ENCODE measurements at places on chromosomes 5 and 9.
A peak's percentile ranks its signal among the peaks of the same experiment; 100 is the strongest.

DNA sequence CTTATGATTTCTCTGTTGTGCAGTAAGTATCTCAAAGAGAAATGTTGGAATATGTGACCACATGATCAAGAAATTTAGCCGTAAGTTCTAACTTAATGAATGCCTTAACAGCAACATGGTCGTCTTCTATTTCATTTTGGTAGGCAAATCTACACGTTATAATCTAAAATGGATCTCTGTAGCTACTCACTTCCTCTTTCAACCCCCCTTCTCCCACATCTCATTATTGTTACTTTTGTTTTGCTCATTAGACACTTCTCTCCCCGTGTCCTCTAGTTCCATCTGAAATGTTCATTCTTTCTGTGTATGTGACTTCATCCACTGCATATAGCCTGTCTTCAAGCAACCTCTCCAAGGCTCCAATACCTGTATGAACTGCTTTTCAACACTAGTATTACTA, 27.1 kb upstream of the LPAR1 start:
- no peak for DNase-seq

- DNase-seq = no peak
Measured at GRCh38 chr5:128962211-128962610, 3.1 kb upstream of the SLC27A6 start.

GRCh38 chr9:20314981-20315380, 307.3 kb downstream of the MLLT3 start:
- DNase-seq = no peak

DNA sequence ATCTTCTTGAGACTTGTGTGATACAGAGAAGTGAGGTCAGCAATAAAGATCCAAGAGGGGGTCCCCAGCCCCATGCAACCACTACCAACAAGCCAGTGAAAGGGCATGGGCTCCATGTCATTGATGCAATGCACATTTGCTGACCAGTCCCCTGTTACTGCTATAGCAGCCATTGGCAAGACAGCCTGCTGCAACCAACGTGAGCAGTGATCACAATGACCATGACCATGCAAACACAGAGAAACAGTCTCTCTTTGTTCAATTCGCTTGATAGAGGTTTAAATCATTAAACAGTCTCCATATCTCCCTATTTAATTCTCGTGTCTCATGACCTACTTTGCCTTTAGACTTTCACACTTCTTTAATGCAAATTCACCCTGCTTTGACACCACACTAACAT, 30.0 kb upstream of the FOXB2 start:
- DNase-seq = no peak

DNA sequence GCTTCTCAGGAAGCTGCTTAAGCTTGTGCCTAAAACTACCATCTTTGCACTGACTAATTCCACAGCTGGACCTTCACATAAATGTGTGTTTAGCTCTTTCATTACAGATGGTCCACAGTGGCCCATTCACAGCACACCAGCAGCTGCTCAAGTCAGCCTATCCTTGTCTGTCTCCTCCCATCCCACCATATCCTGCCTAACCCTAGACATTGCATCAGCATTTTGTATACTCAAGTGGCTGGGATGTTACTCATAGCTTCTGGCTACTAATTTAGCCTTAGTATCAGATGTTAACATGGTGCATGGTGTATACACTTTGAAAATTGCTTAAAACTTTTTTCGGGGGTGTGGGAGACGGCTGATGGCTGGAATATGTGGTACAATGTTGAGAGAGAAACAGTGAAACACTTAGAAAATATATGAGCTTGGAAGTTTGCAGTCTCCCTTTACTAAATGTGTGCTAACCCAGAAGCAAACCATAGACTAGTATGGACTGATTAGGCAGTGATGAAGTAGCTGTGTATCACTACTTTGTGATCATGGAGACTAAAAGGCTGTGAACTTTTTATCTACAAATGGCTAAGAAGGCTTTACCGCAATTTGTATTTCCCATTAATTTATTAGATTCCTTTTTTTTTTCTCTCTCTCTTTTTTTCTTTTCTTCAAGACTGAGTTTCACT, 83.1 kb downstream of the JMY start:
- no peak for DNase-seq

- no peak for DNase-seq
Measured at GRCh38 chr9:27129221-27129620, 20.2 kb downstream of the TEK start.

GRCh38 chr9:109517901-109518377, 19.8 kb upstream of the PTPN3 start:
- no peak for DNase-seq

- no peak for DNase-seq
Measured at GRCh38 chr9:117046666-117047327, 359.7 kb downstream of the TRIM32 start.

DNA sequence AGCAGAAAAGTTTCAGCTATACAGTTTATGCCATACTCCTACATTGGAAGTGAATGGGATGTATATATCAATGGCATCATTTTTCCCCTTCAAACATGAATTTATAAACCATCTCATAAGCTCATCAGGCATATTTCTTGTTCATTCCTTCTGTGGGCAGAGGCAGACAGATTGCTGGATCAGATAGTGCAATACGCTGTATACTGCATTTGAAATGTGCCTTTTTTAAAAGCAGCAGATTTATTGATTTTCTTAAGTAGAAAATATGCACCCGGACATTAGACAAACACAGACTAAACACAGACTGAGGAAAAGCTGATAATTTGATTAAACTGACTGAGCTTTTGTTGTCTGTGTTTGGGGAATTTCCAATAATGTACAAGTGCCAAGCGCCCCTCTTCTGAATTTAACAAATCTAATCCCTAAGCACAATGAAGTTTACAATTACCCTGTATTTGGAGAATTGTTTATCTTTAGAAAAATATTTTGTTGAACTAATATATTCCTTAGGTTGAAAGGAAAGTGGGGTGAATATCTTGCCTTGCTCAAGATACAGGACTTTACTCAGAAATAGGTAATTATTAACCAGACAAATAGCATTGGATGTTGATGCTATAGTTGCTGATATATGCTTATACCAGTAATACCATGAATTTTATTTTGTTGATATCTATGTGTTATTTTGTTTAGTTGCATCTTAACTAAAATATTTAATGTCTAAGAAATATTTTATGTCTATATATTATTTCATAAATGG, 566.6 kb upstream of the MEF2C start:
- peak; percentile 12 for DNase-seq

DNA sequence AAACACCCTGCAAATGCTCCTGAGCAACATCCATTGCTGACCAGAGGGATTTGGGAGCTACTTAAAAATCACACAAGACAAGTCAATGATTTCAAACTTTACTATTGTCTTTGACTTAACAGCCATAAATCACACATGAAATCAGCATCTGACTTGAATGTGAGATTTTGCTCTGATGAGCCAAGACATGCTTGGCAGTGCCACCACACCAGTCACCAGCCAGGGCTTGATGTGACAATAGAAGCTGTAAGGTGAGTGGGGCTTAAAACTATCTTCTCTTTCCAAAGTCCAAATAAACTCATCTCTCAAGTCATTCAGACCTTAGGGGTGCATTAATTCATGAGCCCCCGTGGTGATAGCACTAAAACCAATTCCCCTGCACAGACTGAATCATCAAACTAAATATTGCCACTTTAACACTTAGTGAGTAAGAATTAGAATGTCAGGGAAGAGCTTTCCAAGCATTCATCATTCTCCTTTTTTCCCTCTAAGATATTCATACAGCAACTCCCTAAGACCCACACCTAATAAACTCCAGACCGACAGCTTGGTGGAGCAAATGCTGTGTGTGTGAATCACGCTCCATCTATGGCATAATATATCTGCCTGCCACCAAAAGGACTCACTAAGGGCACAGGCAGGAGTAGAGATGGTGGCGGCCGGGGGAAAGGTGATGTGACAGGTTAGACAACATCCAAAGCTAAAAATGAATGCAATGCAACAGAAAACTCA, 119.4 kb downstream of the SPOCK1 start:
- no peak for DNase-seq

DNA sequence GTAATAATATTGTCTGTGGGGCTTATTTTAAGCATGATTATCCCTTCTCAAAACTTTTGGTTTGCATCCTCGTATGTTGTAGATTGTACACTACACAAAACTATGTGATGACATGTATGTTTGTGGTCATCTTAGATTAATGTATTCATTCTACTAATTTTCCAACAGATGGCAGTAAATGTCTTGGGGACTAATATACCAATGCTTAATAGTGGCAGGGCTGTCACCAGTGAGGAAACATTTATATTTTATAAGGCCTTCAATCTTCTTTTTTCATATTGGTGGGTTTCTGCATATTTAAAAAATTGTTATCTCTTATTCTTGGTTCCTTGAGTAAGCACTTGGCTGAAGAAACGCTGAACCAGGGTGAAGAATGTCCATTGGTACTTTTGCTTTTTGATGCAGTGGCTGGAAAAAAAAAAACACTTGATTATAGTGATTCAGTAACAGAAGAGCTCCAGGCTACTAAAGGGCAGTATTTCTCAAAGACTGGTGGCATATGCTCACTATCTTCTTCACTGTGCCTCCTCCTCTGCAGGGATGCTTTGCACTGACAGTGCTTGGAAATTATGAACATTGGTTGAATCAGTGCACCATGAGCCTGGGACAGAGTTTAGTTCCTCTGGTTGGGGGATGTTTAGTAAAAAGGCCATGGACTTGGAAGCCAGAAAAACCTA, 530.3 kb downstream of the RASEF start:
- DNase-seq = peak; percentile 26

DNA sequence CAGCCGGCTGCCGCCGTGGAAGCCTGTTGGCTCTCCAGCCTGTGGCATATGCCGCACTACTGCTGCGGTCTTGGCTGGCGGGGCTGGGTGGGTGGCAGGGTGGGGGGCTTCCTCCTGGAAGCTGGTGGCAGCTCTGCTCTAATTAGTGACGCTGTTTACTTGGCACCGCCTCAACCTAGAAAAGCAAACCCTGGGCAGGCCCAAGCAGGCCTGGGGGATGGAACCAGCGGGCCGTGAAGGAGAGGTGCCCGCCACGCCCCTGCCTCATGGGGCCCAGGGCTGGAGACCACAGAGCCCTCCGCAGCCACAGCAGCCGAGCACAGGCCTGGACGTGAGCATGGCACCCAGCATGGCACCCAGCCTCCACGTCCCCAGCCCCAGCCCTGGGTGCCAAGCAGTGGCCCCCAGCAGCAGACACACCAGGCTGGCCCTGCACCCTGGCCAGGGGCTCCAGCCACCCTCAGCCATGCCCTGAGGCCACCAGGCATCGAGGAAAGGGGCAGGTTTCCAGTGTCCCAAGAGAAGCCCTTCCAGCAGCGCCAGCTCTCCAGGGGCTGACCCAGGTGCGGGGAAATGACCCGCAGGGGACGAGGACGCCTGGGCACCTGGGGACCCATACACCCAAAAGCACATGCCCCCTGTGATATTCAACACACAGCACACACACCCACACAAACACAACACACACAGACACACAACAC, 5.4 kb upstream of the CCDC187 start:
- DNase-seq = no peak

GRCh38 chr9:126985870-126986498, 71.4 kb downstream of the RALGPS1 start:
- DNase-seq = peak; percentile 95

DNA sequence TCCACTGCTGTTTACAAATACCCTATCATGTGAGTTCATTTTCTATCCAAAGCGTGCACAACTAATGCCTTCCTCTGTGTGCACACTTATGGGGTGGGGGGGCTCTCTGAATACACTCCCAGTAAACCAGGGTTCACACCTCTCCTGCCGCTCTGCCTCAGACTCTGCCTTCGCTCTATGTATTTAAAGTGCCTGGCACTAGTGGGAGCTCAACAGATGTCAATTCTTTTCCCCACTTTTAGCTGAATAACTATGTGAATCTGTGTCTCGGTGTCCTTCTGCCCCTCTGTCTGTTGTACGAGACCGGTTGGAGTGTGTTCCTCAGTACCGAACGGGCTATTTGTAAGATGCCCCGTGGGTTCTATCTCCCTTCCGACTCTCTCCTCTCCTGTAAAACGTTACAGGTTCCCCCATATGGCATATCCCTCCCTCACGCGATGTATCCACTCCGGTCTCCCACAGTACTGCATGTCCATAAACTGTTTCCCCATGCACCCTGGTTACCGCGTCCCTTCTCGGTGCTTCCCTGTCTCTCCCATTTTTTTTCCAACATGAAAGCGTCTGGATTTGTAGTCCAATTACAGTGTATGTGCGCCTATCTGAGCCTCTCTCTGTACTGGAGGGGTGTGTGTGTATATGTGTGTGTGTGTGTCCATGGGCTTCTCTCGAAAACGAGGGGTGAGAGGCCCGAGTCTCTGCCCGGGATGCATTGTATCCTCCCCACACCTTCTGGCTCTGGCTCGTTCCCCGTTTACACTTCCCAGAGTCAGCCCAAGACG, 1.6 kb downstream of the ELL2 start:
- DNase-seq = peak; percentile 68

- no peak for DNase-seq
Measured at GRCh38 chr5:96638561-96638960, 23.6 kb upstream of the CAST start.

DNA sequence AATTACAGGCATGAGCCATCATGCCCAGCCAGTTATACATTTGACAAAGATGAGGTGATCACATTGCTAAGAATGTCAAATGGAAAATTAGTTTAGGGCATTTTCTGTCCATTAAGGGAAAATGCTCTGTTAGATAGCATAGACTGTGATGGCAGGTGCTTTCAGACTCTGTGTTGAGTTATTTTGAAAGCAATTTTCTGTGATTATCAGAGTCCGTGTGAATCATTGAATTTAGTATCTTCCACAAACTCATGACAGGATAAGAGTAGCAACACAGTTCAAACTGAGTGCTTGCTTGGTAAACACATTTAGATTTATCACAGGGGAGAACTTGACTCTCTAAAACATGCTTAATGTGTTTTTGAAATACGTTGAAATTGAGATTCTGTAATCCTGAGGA, 69.0 kb downstream of the GAPVD1 start:
- DNase-seq = no peak

DNA sequence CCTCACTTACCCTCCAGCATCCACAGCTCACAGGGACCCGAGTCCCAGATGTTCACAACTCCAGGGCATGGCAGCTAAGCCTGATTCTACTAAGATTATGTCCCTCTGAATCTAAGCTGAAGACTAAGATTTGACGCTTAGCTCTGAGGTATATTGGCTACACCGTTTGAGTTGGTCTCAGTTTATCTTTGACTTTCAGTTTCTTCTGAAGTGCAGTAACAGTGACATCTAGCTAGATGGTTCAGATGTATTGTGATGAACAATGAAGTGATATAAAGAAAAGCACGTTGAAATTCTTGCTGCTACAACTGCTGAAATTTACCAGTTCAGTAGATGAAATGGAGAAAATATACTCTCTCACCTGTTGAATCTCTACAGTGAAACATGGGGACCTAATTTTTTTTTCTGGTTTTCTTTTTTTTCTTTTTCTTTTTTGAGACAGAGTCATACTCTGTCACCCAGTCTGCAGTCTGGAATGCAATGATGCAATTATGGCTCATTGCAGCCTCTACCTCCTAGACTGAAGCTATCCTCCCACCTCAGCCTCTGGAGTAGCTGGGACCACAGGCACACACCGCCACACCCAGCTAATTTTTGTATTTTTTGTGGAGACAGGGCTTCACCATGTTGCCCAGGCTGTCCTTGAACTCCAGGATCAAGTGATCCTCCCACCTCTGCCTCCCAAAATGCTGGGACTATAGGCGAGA, 15.7 kb downstream of the RFK start:
- no peak for DNase-seq
